ENCODE measurements at places on chromosomes 7 and 10. TPM values are rescaled to one million over a fixed set of nuclear protein-coding genes. Genes with fewer than 3 reads are reported as not detected.

The LAMB1 gene
- total RNA-seq = 224 TPM

The SLC26A3 gene
- total RNA-seq = 0.14 TPM

The SEMA3D gene
- not detected for total RNA-seq

The PRRT4 gene
- total RNA-seq = 0.21 TPM

The MDH2 gene
- 56.8 TPM for total RNA-seq

The HOXA7 gene
- not detected for total RNA-seq

The RBP4 gene
- total RNA-seq = not detected

The MACC1 gene
- total RNA-seq = 38.3 TPM

The SPDYE1 gene
- not detected for total RNA-seq

The CACUL1 gene
- 38.2 TPM for total RNA-seq

The TMUB1 gene
- total RNA-seq = 14.7 TPM

The ZNF467 gene
- total RNA-seq = 3.6 TPM

The ADAMTS14 gene
- 0.14 TPM for total RNA-seq

The PSMA2 gene
- 47.5 TPM for total RNA-seq

The TBC1D12 gene
- total RNA-seq = 11.2 TPM

The LAMB4 gene
- total RNA-seq = 0.50 TPM

The MMP21 gene
- not detected for total RNA-seq

The STX1A gene
- total RNA-seq = 18.2 TPM

The HKDC1 gene
- total RNA-seq = 2.4 TPM

The FAM180A gene
- total RNA-seq = 0.14 TPM

The EEPD1 gene
- total RNA-seq = 2.1 TPM

The AGAP5 gene
- total RNA-seq = 3.7 TPM

The MLXIPL gene
- total RNA-seq = 0.14 TPM

The ZNF239 gene
- 4.2 TPM for total RNA-seq
